ENCODE measurements at places on chromosomes 7 and 10. TPM values are rescaled to one million over a fixed set of nuclear protein-coding genes. Genes with fewer than 3 reads are reported as not detected.

The PNLIPRP3 gene
- not detected for total RNA-seq

The GNGT1 gene
- not detected for total RNA-seq

The CRTAC1 gene
- total RNA-seq = 1.1 TPM

The NKX6-2 gene
- total RNA-seq = not detected

The C10orf105 gene
- 0.24 TPM for total RNA-seq

The MEOX2 gene
- total RNA-seq = 96.9 TPM

The PAOX gene
- 5.0 TPM for total RNA-seq

The KAZALD1 gene
- 0.72 TPM for total RNA-seq

The ACSM6 gene
- not detected for total RNA-seq

The PNLIP gene
- not detected for total RNA-seq

The GPR85 gene
- total RNA-seq = 1.1 TPM

The DMBT1 gene
- not detected for total RNA-seq

Measured in omental fat pad (tissue), 4 donors.